ENCODE measurements at places on chromosomes 7 and 10.

DNA sequence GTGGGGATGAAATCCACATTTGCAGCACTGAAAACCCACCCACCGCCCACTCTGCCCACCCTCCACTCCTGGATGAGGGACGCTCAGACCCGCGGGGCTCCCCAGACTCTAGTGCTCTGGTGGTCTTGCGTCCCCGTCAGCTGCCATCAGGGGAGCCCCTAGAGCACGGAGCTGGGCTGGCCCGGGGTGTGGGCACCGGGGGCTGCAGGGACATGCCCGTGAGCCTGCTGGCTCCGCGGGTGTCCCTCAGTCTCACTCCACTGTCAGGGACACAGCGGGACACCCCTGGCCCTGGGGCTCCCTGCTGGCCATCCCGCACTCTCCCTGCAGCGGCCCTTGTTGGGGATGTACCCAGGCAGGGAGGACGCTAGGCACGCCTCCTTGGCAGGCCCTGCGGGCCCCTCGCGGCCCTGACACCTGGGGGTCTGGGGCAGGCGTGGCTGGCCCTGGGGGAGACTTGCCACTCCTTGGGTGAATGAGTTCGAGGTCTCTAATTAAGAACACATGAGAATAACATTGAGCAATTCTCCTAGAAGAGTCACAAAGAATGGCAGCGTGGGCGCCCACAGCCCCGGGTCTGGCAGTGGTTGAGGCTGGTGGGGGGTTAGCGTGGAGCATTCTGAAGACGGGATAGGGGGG, 64.2 kb downstream of the CFAP46 start:
- DNase-seq = peak; percentile 13

DNA sequence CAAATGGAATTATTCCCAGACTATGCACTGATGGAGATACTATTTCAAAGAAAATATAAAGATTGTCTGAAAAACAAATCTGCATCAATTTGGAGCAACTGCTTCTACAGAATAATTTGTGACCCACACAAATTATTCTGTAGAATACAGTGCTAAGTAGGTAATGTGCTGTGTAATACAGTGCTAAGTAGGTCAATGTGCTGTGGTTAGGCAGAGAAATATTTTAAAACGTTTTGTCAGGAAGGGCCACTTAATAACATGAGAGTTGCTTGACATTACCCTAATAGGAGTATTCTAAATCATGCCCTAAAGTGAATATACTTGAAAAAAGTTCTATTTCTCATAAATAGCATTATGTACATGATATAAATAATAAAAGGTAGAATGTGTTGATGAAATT, 116.5 kb upstream of the KCND2 start:
- no peak for DNase-seq

DNA sequence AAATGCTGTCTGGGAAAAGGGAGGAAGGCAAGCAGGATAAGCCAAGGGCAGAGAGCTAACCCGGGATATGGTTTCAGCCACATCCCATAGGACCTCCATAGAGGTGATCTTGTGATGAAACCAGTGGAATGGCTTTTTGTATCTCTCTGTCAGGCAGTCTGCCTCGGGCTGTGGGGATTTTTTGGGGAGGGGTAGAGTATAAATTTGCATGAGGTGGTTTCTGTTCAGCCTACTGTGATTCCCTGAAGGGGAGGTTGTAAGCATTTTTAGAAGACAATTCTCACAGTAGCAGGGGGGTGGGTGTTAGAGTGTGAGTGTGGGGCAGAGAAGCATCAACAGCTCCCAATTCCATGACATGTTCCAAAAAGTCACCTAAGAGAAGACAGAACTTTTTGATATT, 11.8 kb downstream of the OR9A2 start:
- no peak for DNase-seq

DNA sequence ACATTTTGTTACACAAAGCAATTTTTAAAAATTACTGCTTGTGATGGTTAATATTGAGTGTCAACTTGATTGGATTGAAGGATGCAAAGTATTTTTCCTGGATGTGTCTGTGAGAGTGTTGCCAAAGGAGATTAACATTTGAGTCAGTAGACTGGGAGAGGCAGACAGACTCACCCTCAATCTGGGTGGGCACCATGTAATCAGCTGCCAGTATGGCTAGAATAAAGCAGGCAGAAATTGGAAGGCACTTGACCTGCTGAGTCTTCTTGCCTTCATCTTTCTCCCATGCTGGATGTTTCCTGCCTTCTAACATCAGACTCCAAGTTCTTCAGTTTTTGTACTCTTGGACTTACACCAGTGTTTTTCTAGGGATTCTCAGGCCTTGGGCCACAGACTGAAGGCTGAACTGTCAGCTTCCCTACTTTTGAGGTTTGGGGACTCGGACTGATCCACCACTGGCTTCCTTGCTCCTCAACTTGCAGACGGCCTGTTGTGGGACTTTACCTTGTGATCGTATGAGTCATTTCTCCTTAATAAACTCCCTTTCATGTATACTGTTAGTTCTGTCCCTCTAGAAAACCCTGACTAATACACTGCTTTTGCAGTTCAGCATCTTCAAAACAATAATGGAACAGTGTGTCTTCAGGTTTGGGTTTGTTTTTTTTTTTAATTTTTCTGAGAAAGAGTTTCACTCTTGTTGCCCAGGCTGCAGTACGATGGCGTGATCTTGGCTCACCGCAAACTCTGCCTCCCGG, 244.1 kb upstream of the SEMA3C start:
- DNase-seq = no peak

DNA sequence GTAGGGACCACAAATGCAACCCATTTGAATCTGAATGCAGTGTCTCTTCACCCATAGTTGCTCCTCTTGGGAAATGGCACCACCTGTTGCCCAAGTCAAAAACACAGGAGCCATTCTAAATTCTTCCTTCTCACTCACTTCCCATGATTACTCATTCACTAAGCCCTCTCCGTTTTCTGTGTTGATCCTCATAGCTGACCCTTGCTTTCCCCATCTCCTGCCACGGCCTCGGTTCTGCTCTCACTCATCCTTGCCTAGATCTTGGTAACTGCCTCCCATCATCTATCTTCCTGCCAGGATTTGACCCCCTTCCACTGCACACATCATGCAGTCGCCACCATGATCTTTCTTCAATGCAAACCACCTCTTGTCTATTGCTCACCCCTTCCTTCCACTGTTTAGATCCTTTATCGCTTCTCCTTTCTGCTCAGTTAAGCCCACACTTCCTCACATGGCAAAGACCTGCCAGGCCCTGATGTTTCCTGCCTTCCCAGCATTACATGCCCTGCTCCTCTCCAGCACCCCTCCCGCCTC, 19.0 kb upstream of the CPN1 start:
- DNase-seq = peak; percentile 51

DNA sequence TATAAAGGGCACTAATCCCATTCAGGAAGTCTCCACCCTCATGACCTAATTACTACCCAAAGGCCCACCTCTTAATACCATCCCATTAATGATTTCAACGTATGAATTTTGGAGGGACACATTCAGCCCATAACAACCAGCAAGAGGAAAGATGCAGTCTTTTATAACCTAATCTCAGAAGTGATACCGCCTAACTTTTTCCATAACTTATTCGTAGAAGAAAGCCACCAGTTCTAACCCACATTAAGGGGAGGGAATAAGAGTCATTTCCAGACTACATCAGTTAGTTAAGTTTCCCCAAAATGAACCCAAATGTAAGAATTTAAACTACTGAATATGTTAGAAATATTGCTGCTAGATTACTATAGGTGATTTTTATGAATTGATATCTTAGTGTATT, 32.1 kb upstream of the LHFPL3 start:
- no peak for DNase-seq

- DNase-seq = no peak
These were observed 51.8 kb upstream of the SUN1 start for GRCh38 chr7:780516-780915.

- DNase-seq = no peak
These were observed 15.9 kb downstream of the GSTO2 start for GRCh38 chr10:104284846-104285245.

GRCh38 chr7:102147008-102147407, 139.7 kb upstream of the SH2B2 start:
- no peak for DNase-seq

GRCh38 chr7:55185321-55185802, 166.5 kb downstream of the EGFR start:
- peak; percentile 45 for DNase-seq

- DNase-seq = no peak
These were observed 254.0 kb upstream of the PPP2R2D start for GRCh38 chr10:131646551-131647525.

DNA sequence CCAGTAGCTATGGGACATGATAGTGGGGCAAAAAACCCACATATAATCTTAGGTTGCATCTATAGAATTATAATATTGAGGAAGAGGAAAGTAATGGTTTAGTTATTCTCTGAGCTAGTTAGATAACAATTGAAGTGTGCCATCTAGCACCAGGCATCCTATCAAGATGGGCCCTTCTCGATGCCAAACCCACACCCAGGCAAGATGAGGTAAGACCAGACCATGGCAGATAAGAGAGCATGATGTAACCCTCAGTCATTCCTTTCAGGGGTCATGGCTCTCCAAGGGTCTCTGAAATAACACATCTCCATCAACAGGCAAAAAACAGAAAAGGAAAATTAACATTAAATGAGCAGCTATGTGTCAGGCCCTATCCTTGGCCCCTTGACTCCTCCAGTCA, 128.7 kb downstream of the SH3PXD2A start:
- DNase-seq = no peak

- DNase-seq = peak; percentile 40
These were observed 98.8 kb upstream of the BMPER start for GRCh38 chr7:33806298-33807154.

- no peak for DNase-seq
These were observed 486.3 kb upstream of the PCDH15 start for GRCh38 chr10:55287346-55287745.

DNA sequence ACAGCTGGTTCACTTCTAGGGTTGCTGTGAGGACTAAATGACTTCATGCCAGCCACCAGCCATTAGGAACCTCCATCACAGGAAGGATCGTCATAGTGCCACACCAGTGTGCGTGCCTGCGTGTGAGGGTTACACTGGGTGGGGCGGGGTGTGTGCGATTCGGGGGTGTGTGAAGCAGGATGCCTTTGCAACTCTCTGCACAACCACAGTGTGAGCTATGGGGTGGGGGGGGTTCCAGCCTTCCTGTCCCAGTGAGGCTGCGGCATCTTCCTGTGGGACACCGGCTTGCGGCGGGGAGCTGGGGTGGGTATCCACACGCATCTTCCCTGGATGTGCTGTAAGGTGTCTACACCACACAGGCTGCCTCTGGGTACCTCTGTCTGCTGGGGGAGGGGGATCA, 6.9 kb upstream of the ELFN1 start:
- no peak for DNase-seq

GRCh38 chr10:17214526-17214925, 13.1 kb upstream of the TRDMT1 start:
- peak; percentile 57 for DNase-seq

DNA sequence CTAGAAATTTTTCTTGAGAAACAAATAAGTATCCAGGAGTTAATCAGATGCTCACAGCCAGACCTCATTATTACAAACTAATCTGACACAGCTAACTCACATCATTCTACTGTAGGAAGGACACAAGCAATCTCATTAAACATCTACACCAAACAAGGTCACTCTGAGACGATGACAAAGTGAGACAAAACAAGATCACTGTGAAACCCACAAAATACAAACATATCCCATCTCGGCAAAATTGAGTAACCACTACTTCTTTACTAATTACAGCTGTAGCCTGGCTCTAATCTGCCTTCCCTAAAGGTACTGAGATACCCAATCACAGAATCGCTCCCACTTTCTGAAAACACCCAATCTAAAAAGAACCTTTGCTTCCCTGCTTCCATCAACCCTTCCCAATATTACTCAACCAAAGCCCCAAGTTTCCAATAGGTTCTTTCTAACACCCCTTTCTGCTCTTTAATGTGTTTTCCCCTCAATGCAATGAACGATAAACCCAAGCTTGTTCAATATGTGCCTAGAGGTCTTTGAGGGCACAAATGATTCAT, 26.9 kb downstream of the CCDC6 start:
- no peak for DNase-seq

DNA sequence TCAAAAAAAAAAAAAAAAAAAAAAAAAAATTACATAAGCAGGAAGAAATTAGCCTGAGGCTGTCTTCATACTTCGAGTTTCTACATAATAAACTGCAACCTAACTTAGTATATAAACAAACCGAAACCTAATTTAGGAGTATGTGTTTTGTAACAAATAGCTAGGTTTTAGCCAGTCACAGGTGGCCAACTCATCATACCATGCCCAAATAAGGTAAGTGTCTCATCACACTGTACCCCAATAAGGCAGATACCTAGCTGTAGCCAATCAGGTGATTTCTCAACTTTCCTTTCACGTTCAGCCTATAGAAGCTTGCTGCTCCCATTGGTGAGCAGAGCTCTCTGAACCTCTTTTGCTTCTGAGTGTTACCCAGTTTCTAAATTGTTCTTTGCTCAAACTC, 13.9 kb upstream of the AGR2 start:
- DNase-seq = no peak

- peak; percentile 53 for DNase-seq
These were observed 49.1 kb downstream of the APBB1IP start for GRCh38 chr10:26486990-26487850.

GRCh38 chr10:129939416-129940275, 24.4 kb downstream of the EBF3 start:
- DNase-seq = no peak

GRCh38 chr10:94103801-94104221, 110.1 kb downstream of the PLCE1 start:
- peak; percentile 65 for DNase-seq

- DNase-seq = peak; percentile 53
These were observed 141.2 kb downstream of the MLLT10 start for GRCh38 chr10:21675157-21675796.

GRCh38 chr10:1110674-1111119, 54.5 kb downstream of the WDR37 start:
- DNase-seq = no peak

DNA sequence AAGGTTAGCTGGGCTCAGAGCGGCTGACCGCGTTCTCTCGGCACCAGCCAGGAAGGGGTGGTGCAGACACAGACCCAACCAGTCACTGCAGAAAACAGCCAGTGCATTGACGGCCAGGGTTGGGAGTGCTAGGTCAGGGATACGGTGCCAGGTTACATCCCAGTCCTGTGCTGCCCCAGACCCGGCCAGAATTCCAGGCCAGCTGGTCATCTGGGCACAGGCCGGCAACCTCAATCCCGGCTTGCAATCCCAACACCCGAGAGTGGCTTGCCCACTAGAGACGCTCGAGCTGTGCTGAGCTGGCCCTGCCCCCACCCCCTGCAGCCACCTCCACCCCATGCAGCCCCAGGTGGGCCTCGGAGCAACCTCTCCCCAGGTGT, 3.8 kb downstream of the PRAP1 start:
- DNase-seq = no peak

DNA sequence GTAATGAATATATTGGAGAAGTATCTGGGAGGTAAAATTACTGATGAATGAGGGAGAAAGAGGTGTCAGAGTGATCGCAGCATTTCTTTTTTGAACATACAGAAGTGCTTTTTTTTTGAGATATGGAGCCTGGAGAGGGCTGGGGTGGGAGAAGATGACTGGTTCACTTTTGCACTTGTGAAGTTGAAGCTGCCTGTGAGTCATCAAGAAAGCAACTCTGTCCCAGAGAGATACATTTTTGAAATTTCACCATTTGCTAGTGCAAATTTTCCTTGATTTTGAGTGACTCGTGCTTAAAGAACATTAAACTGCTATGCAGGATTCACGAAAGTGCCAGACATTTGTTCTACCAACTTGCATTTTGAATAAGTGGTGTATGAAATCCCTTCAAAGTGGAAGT, 81.8 kb downstream of the ADRA2A start:
- no peak for DNase-seq

- DNase-seq = no peak
These were observed 421.4 kb downstream of the PLXNA4 start for GRCh38 chr7:132154695-132155471.

GRCh38 chr10:79103585-79103984, 34.8 kb downstream of the ZMIZ1 start:
- no peak for DNase-seq
